ENCODE measurements at places on chromosomes 1 and 21.

- DNase-seq, result no peak
Measured at GRCh38 chr1:30881319-30882181, 27.0 kb downstream of the SDC3 start.

- no peak for DNase-seq
Measured at GRCh38 chr1:62025892-62026291, 168.8 kb upstream of the L1TD1 start.

GRCh38 chr1:107974090-107974489 lies 9.1 kb upstream of the VAV3 start:
- DNase-seq, result no peak

- no peak for DNase-seq
Measured at GRCh38 chr21:15843766-15844165, 114.0 kb downstream of the USP25 start.

- no peak for DNase-seq
Measured at GRCh38 chr21:45865106-45865835, 116.3 kb upstream of the COL6A1 start.

Measured in activated naive CD4-positive, alpha-beta T cell (primary cell).